Stimulated activated CD8-positive, alpha-beta memory T cell treated with anti-CD3 and anti-CD28 coated beads, Interleukin-4, amount 100 ng/mL, for 4 hours (primary cell): ENCODE measurements at places on chromosomes 7 and 10.

DNA sequence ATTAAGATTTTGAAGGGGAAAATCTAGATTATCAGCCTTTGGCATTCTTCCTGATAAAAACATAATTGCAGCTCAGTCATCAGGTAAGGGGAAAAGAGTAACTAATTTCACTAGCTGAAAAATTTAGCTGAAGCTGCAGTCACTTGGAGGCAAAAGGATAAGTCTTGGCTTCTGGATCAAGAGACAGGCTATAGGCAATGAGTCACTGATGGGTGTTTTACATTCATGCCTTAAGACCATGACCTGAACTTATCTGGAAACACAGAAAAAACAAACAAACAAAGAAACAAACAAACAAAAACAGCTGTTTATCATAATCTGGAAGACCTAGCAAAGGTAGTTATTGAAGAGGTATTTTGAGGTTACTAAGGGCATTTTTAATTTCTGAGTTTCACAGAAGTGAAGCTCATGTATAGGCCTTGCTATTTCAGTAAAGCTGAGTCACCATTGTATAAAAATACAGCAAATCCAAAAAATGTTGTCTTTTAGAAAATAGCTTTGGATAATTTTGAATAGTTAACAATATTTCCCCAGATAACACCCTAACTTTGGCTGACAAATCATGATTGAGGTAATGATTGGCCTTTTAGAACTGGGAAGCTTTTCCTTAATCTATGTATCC is 40.3 kb downstream of the ZNF22 start:
- no peak for DNase-seq

DNA sequence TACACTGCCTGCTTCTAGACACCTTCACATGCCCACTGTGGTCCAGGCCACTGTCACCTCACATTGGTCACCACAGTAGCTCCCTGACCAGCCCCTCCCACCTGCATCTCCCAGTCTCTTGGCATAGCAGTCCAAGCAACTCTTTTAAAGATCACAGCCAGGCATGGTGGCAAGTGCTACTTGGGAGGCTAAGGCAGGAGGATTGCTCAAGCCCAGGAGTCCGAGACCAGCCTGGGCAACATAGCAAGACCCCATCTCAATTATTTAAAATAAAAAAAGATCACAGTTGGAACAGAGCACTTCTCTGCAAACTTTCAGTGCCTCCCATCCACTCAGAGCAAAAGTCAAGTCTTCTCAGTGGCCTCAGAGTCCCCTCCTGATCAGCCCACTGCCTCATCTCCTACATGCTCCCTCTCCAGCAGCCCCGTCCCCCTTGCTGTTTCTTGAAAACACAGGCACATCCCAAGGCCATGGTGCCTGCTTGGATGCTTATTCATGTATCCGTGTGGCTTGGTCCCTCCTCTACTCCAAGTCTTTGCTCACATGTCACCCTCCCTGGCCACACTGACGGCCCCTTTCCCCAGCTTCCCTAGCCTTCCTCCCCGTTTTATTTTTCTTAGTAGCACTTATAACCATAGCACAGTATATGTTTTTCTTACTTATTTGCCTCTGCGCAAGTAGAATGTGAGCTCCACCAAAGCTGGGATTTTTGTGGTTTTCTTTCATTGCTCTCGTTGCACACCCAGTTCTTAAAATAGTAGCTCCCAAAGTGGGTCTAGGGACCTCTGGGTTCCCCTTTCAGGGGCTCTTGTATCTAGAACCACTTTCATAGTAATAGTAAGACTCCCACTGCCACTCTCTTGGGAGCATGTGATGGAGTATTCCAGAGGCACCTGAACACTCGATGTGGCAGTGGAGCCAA is 19.5 kb downstream of the TSPAN15 start:
- no peak for DNase-seq

DNA sequence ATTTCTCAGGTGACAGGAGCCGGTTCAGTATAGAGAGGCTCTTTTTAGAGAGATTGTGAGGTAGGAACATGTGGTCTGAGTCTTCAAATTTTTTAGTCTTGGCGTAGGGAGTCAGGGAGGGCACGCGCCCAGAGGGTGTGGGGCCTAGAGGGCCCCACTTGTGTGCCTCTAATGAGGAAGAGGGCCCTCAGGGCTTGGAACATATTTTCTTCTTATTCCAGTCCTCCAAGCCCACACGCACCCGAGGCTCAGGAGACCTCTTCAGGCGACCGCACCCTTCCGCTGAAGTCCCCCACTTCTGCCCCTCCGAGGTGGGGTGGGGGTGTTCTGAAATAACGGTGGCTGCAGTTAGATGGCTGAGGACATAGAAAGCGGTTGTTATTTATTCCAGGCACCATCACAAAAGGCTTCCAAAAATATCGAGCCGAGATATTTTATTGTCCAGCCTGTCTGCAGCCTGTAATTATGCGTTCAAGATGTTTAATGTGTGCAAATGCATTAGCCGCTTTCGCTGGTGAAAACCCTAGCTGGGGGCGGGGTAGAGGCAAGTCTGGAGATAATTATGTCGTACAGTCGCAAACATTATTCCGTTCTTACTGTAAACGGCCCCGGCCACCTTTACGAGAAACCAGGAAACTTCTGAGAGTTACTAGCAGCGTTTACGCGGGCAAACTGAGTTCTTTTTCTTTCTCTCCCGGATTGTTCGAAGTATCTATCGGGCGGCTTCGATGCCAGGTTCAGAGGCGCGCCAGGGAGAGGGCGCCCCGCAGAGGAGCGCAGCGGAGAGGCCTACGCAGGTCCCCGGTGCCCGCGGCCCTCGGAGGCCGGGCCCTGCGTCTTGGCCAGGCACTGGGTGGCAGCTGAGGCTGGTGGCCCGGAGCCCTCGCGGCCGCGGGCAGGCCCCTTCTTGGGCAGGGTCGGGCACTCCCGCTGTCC is 12.9 kb upstream of the HOXA13 start:
- no peak for DNase-seq

- no peak for DNase-seq
Observed at GRCh38 chr7:19213746-19214145, 68.5 kb upstream of the FERD3L start.

- no peak for DNase-seq
Observed at GRCh38 chr10:73965890-73966768, 31.8 kb upstream of the VCL start.

GRCh38 chr7:155192961-155193640 is 104.6 kb upstream of the INSIG1 start:
- DNase-seq, result no peak

GRCh38 chr10:67385566-67385965 is 310.4 kb downstream of the CTNNA3 start:
- no peak for DNase-seq
